ENCODE measurements at places on chromosomes 11 and 22.

DNA sequence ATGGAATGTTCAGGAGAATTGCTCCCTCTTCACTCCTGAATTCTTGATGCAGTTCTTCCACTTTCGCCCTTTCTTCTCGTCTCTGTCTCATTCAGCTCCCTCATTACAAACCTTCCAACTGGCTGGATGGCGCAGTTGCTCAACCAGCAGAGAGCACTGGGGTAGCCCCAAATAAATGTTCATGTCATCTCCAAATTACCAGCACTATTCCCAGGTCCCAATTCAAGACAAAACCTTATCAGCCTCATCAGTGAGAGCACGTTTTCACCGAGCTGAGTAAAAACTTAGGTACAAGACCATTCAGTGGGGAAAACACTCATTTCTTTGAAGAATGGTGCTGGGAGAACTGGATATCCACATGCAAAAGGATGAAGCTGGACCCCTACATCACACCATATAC is 120.0 kb downstream of the MED15 start:
- no peak for DNase-seq

DNA sequence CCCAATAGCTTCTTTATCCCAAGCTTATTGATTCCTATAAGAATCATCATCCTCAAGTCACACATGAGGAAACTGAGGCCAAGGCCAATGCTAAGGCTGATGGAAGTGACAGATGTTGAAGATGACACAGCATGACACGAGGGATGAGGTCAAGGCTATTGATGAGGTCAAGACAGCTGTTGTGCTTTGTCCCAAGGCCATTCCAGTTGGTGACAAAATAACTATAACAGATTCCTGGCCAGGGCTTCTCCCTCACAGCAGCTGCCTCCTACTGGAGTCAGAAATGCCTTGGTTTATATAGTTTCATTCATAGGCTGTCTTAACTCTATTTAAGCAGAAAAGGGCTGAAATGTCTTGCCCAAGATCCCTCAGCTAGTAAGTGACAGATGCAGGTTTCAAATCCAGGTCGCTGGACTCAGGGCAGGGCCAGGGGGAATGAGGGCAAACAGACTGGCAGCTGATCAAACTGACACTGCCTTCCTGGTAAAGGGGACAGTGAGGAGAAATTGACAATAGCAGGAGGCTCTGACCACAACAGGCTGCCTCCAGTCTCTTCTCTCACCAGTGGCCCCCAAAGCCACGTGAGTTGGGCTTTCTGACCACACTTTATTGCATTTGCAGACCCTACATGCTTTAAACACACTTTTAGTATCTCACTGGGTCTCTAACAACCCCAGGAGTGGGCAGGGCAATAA is 16.5 kb downstream of the MIF start:
- DNase-seq = no peak

- DNase-seq = no peak
Observed at GRCh38 chr11:85423794-85424193, 203.3 kb downstream of the DLG2 start.

GRCh38 chr22:32706149-32706548 is 95.4 kb upstream of the TIMP3 start:
- DNase-seq = no peak

DNA sequence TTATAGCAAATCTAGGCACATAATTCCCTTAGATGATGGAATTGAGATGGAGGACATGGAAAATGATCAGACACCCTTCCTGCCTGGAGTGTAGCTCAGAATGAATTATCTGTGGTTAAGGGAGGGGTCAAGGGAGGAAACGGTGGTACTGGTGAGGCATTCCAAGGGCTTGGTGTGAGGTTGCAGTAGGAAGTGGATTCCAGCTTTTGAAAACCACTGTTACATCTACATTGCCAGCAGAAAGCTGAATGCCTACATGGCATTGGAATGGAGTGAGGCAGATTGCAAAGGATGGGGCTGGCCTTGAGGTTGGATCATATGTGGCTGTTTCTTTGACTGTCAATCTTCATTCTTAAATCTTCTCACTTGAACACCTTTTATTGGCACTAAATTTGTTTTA is 684.4 kb downstream of the NTM start:
- no peak for DNase-seq

GRCh38 chr22:34946339-34946985 is 119.5 kb upstream of the ISX start:
- DNase-seq = no peak

GRCh38 chr11:2728663-2729332 is 29.0 kb upstream of the KCNQ1OT1 start:
- DNase-seq = no peak

DNA sequence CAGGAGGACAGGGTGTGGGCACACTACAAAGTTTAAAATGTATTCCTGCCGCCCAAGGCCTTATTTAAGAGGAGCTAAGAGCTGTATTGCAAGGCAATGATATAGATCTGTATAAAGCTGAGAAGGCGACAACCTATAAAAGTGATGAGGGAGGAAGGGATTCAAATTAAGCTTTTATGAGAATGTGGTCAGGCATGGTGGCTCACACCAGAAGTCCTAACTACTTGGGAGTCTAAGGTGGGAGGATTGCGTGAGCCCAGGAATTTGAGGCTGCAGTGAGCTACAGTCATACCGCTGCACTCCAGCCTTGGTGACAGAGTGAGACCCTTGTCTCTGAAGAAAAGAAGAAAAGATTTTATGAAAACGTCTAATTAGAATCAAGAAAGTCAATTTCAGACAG is 9.7 kb upstream of the GLB1L3 start:
- DNase-seq = no peak

- no peak for DNase-seq
Observed at GRCh38 chr11:64459609-64460008, 100.6 kb downstream of the RPS6KA4 start.

All from NCI-H446 treated with DMSO at 0.1 percent for 48 hours (cell line).